ENCODE measurements at places on chromosomes 4 and X.
A peak's percentile ranks its signal among the peaks of the same experiment; 100 is the strongest.

GRCh38 chr4:105137121-105137875, 9.4 kb upstream of the TET2 start:
- DNase-seq: no peak

- DNase-seq: no peak
Measured at GRCh38 chr4:84669201-84669600, 86.3 kb downstream of the CDS1 start.

GRCh38 chrX:153556767-153557166, 39.3 kb downstream of the ATP2B3 start:
- DNase-seq: no peak

- DNase-seq: no peak
Measured at GRCh38 chr4:53119680-53120079, 246.2 kb downstream of the SCFD2 start.

- DNase-seq: no peak
Measured at GRCh38 chrX:133215747-133216146, 2.4 kb downstream of the TFDP3 start.

DNA sequence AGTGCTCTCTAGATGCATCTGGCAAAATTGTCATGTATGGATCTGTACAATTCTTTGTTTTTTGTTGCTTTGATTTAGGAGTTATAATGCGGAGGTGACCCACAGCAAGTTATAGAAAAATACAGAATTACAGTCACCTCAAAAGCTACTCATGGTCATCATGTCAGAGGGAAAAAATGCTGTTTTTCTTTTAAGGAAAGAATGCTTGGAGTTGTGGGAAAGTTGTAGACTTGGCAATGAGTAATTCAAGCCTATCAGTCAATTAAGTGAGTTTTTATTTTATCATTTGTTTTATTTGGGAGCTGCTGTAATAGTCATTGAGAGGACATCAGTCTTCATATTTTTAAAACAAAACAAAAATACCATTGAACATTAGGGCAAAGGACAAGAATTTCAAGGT, 16.4 kb downstream of the FHL1 start:
- DNase-seq: no peak

DNA sequence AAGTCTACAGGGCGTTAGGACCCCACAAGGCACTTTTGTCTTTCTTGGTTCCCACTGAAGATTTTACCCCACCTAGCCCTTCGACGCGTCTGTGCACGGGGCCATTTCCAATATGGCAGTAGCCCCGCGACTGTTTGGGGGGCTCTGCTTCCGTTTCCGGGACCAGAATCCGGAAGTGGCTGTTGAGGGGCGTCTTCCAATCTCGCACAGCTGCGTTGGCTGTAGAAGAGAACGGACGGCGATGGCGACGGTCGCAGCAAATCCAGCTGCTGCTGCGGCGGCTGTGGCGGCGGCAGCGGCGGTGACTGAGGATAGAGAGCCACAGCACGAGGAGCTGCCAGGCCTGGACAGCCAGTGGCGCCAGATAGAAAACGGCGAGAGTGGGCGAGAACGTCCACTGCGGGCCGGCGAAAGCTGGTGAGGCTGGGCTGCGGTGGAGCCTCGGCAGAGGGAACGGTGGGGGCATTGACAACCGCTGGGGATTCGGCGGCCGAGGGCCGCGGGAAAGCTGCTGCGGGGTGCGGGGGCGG, at the start of gene USP11:
USP11 (plus strand) TSS at position 207 of the 530 bp plus-strand sequence; CDS start at position 242, 35 bp downstream.
- peak; percentile 52 for DNase-seq

- DNase-seq: no peak
Measured at GRCh38 chrX:13667919-13668318, 15.0 kb downstream of the TCEANC start.

DNA sequence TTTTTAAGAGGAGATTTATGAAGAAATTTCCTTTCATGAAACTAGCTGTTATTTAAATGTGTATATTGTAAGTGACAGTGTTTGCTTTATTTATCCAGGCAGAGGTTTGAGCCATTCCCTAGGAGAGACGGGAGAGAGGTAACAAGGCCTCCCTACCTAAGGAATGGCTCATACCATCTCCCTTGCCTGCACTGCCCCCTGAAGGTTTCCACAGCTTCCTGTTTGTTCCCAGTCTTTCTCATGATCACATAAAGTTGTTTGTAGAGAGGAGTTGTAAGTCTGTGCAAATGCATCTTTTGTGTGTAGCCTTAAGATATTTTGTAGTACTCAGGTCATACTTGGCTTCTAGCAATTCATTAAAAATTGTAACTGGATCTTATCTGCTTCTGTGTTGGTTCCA, 1504.5 kb upstream of the PCDH10 start:
- DNase-seq: no peak

DNA sequence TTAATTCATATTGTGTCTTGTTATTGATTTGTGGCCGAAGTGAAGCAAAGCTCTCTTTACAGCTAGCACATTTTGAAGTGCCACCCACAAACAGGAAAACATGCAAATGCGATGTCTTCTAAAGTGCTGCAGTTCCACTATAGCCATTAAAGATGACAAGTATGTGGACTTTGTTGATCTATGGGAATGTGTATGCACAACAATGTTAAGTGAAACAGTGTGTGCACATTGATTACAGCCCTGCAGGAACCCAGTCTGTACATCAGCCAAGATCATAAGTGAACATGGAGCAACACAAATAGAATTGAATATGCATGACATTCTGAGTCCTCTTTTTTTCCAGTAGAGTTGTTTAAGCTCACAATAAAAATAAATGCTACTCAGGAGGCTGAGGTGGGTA, 43.0 kb downstream of the TFDP3 start:
- no peak for DNase-seq
